ENCODE measurements at places on chromosomes 5 and 9.
A peak's percentile ranks its signal among the peaks of the same experiment; 100 is the strongest.

GRCh38 chr5:168659286-168659847, 80.2 kb upstream of the PANK3 start:
- no peak for DNase-seq

GRCh38 chr5:150293091-150293941, 3.7 kb upstream of the CAMK2A start:
- no peak for DNase-seq

DNA sequence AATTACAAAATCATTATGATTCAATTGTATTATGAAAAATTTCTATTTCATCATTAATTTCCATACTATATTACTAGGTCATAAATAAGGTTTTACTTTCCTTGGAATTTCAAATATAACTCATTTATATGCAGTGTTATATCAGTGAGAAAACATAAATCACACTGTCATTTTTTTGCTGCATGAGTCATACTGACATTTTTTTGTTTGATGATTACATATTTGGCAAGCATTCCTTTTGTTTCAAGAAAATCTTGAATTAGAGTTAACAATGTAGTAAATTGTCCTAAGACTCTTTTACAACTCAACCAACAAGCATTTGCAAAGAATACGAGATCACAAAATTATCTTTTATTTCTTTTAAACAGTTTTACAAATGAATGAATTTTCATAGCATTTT, 298.4 kb upstream of the SEMA6A start:
- peak; percentile 67 for DNase-seq

DNA sequence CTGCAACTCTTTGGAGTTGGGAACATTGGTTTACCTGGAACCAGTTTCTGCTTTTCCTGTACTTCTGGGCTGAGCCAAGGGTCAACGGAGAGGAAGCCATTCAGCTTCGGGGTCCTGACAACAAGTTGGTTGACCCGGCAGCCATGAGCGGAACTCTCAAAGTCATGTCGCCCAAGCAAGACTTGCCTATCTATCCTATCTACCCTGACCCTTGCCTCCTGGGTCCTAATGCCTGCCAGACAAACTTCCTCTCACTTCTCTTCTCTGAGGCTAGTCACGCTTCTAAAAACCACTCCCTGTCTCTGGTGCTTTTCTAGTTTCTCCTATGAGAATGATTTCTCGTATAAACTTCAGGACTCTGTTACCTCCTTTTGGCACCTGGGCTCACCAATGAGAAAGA, 44.7 kb upstream of the CRHBP start:
- DNase-seq = no peak

DNA sequence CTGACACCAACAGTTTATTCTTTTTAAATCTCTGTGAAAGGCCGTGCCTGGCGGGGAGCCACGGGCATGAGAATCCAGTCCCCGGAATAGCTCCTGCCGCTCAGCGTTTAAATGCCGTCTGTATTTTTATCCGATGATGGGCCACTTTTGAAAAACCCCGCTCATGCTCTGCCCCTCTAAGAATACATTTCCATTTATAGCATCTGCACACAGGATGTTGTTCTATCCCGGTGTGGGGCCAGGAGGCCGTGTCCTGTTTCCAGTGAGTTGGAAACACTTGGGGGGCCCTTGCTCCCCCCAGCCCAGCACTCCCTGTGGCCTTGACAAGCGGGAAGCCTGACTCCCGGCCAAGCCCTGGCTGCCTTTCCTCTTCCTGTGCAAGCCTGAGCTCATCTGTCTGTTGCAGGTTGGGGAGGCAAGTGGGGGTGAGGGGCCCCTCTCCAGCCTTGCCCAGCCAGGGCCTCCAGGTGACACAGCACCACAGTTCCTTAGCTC, 39.0 kb downstream of the ERGIC1 start:
- DNase-seq = no peak

DNA sequence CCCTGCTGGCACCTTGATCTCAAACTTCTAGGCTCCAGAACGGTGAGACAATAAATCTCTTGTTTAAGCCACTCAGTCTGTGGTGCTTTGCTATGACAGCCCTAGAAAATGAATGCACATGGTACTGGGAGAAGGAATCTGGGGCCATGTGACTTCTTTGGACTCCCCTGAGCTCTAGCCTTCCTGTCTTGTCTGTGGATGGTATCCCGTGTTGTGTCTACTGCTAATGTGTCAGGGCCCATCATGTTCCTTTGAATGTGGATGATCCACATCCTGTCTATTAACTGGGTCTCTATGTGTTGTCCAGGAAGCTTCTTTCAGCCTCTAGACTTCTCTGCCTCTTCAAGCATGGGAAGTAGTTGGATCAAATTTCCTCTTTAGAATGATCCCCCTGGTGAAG, 25.1 kb downstream of the IL7R start:
- DNase-seq = no peak

DNA sequence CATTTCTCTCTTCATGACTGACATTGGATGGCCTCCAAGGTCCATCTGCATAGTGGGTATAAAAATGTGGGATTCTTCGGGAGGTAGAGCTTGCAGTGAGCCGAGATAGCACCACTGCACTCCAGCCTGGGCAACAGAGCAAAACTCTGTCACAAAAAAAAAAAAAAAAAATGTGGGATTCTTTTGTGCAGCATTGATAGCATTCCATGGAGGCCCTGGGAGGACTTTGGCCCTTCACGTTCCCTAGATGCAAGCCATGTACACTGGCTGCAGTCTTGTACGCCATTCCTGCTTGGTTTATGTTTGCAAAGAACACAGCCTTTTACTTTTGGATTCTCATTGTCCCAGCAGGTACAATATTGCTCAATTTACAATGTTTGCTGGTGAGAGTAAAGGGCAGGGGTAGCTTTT, 157.8 kb downstream of the SLCO4C1 start:
- no peak for DNase-seq

DNA sequence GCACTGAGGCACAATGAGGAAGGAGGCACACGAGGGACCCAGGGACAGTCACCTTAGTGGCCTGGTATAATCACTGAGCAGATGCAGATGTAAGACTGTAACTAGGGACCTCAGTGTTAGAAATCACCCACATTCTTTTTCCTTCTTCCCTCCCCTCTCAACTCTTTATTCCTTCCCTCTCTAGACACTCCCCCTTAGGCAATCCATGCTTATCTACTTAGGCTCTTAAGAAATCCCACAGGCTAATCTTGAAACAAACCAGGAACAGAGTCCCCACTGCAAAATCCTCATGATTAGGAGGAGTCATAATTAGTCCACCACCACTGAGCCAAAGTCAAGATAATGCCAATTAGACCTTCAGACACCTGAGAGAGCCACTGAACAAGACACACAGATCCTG, 84.7 kb downstream of the ELAVL2 start:
- DNase-seq = no peak

GRCh38 chr9:14136646-14137370, 177.1 kb downstream of the NFIB start:
- peak; percentile 10 for DNase-seq

GRCh38 chr5:168455201-168455600, 31.1 kb upstream of the RARS1 start:
- DNase-seq = no peak

DNA sequence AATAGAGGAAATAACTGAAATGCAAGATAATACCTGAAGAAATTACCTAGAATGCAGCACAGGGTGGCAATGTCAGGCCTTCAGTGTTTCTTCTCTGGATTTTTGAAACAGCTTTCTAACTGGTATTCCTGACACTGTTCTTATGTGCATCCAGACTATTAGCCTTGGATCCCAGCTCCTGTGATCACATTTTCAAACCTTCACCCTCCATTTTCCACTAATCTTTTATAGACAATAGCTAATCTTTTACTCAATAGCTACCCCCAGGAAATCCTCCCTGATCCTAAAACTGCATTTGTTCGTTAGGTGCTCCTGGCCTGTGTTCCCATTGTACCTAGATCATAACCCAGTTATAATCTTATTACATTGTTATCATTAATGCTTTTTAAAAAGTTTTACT, 101.5 kb upstream of the DHFR start:
- DNase-seq = no peak

DNA sequence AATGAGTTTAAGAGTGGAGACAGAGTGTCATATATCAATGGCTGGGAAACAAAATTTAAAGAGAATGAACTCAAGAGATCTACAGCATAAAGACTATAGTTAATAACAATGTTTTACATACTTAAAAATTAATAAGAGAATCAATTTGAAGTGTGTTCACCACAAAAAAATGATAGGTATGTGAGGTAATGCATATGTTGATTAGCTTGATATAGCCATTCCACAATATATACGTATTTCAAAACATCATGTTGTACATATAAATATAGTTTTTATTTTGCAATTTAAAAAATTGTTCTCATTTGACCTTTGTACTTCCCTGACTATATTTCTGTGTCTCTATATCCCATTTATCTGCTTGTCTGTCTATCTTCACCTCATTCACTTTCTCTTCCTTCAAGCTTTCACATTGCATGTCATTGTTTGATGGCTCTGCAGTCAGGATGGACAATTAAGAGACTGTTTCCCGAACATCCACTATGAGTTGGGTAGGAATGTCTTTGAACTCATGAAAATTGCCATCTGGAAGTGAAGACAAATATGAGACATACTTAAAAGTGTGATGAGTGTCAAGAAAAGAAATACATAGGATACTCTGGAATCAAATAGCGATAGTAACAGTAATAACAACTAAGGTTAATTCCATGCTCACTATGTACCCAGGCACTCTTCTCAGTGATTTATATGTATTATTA, 359.9 kb upstream of the ACTBL2 start:
- DNase-seq = no peak

DNA sequence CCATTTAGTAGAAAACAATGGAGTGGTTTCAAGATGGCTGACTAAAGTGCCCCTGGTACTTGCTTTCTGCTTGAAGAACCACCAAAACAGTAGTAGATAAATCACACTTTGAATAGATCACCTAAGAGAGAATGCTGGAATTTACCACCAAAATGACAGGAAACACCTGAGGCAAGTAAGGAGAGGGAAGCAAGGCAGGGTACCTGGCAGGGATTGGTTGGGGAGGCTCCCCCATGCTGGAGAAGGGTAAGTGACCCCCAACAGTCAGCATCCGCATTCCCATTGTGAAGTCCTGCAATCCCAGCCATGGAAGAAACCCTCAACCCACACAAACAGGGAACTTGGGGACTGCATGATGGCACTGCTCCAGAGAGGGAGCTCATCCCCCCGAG, 105.5 kb downstream of the PLPP1 start:
- no peak for DNase-seq

DNA sequence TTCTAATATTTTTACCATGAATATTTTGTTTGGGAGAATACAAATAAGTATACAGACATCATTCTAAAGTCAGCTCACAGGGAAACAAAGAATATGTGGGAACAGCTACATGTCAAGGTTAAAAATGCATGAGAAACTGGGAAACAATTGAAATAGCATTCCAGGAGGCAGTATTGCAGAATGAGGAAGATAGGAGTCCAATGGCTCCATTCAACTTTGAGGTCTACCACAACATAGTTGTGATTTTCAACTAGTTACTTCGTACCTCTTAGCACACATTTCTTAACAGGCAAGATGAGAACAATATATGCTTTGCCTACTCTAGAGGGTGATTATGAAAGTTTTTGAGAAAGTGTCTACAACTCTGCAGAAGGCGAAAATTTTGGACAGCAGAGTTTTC, 35.2 kb upstream of the CAST start:
- DNase-seq = peak; percentile 13

- no peak for DNase-seq
Measured at GRCh38 chr5:96111080-96111756, 149.6 kb upstream of the ELL2 start.

GRCh38 chr9:30301271-30301963, 2083.0 kb upstream of the ACO1 start:
- peak; percentile 28 for DNase-seq

DNA sequence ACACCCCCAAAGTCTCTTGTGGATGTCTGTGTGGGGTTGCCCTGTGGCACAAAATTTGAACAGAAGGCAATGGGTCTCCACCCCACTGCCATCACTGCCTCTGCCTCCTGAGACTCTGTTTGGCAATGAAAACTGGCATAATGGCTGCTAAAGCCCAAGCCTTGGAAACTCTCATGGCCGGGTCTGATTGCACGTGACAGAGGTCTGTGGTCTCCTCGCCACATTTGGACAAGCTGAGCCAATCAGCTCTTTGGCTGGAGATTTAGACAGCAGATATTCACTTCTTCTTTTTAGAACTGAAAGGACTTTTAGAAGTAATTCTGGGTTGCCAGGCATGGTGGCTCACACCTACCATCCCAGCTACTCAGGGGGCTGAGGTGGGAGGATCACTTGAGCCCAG, 5.5 kb downstream of the GGTA1 start:
- DNase-seq = no peak

DNA sequence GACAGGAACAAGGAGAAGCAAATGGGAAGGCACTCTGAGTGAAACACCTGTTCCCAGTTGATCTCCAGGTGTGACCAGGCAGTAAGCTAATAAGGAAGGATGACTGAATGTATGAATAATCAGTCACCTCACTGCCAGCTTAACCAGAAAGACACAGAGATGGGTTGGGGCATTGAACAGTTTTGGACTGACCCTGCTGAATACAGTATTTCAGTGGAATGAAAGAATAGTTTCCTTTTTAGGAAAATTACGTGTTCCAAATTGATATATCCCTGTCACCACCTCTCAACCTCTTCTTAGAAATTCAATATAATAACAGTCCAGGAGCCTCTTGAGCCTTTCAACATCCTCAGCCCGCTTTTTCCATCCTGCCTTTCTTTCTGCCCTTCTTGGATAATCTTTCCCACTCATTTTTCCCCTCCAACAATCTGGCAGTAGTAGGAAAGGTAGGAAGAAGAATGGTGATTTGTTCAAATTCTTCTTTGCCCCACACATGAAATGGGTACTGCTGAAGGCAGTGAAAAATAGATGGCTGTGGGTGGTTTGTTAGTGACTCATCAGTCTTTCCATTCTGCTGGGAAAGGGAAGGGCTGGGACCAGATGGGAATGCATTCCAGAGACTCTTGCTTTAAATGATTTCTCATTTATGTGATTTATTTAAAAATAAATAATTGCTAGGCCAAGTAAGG, 117.9 kb downstream of the ZSWIM6 start:
- peak; percentile 72 for DNase-seq

DNA sequence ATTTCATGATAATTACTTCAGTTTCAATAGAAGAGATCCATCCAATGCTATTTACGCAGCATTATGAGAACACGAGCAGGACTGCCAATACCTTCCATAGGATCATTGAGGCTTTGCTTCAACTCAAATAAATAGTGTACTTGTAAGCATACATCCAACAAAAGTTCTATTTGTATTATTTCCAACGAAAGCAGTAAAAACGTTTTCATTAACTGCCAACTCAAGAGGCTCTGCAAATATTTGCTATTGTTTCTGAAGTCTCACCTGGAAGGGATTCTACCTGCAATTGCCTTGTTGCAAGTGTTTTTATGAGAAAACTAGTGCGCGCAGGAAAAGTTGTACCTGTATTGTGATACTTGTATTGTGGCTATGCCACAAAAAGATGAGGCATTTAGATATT, 11.0 kb upstream of the GNPDA1 start:
- DNase-seq = no peak

- DNase-seq = no peak
Measured at GRCh38 chr5:150645070-150645700, 4.7 kb downstream of the SYNPO start.

DNA sequence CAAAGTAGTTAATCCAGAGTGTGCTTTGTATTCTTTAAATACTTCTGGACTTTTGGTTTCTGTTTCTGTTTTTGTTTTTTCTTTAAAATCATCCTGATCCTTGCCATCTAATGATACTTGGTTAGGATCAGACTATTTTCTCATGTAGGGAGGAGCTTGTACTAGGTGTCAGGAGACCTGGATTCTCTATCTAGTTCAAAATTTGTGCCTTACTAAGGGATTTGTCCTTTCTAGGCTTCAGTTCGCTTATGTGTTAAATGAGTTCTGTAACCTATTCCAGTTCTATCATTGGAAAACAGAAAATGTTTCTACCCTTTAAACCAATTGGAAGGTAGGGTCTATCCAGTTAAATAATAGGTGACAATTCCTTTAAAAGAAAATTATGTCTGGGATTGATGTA, 3.3 kb upstream of the MEF2C start:
- DNase-seq = no peak

Measured in foreskin melanocyte (primary cell).